ENCODE measurements at places on chromosomes 6 and 20.

DNA sequence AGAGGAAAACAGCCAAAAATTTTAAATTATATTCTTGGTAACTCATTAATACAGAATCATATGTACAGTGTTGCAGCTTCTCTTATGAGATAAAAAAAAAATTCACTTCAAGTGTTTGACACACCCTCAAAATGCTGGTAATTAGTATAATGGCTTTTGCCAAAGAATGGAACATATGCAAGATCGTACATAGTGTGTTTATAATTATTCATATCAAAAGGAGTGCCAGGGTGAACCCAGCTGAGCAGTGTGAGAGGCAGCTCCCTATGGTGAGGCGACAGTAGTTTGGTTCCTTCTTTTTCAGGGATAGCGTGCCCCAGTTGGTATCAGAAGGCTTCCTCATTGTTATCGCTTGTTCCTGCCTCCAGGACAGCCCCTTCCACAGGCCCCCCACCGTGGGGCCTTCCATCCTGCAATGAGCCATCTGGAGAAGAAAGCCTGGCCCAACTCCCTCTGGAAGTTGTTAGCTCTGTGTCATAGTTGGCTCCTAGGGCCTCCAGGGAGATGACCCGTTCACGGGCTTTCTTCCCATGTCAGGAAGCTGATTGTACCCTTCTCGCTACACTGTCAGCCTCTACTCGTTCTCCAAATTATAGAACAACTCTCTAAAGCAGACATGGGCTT is 150.7 kb downstream of the FRK start:
- DNase-seq: no peak

DNA sequence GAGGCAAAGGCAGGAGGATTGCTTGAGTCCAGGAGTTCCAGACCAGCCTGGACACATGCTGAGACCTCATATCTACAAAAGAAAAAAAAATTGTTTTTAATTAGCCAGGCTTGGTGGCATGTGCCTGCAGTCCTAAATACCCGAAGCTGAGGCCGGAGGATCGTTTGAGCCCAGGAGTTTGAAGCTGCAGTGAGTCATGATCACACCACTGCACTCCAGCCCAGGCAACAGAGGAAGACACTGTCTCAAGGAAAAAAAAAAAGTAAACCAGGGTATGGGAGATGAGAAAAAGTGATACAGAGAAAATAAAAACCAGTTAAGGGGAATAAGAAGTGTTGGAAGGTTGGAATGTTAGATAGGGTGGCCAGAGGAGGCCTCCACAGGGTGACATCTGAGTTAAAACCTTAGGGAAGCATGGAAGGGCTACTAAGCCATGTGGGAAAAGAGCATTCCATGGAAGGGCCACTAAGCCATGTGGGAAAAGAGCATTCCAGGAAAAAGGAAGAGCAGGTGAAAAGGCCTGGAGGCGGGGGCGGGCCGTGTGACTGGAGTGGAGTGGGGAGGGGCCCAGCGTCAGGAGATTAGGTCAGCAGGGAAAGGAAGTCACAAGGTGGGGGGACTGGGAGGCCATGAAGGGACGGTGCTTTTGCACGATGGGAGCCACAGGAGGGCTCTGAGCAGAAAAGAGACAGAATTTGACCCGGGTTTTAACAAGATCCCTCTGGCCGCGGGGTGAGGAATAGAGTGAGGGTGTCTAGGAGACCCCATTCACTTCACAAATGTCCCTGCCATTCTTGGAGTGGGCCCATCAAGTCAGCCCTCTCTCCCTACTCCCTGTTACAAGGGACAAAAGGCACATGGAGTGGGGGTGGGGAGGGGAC is 18.3 kb downstream of the CPNE5 start:
- DNase-seq: no peak

DNA sequence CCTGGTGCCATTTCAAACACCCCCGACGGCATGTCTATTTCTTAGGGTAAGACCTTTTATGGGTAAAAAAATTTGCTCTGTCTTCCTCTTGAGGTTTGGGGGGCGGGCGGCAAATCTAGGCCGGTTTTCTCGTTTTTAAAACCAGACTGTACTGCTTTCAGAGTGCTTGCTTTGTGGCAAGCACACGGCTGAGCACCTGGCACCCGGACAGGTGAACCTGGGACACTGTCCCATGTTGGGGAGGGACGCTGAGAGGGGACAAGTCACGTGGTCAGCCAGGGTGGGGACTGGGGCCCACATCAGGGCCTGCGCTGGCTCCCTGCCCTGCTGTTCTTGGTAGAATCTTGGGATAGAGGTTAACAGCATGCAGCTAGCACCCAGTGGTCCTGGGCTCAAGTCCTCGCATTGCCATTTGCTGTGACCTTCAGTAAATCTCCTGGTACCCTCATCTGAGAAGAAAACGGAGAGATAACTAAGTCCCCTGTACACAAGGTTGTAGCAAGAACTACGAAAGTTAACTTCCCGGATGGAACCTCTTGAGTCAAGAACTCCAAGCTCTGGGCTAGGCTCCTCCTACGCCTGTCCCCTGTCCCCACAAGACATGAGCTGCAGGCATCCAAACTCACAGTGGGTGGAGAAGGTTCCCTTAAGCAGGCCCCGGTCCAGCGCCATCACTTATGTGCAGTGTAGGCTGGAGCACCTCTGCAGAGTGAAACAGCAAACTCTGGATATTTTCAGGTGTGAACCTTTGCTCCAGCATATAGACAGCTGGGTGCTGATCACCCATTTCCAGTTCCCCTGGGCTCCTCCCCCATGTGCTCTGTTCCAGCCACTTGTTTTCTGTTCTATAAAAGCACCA is 41.7 kb downstream of the PMEPA1 start:
- DNase-seq: no peak

- no peak for DNase-seq
These were observed 136.3 kb downstream of the KIF13A start for GRCh38 chr6:17851001-17851719.

DNA sequence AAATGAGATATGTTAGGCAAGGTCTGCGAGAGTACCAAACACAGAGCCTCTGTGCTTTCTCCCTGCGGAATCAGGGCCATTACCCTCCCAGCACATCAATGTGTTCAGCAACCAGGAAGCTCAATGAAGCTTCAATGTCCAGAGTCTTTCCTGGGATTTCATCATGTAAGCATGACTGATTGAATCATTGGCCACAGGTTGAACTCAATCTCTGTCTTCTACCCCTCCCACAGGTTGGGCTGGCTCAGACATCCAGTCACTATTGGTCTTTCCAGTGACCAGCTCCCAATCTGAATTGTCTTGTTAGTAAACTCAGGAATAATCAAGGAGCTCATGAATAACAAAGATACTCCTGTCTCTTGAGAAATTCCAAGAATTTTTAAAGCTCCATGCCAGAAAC is 2.7 kb upstream of the DTD1 start:
- peak; percentile 4 for DNase-seq

DNA sequence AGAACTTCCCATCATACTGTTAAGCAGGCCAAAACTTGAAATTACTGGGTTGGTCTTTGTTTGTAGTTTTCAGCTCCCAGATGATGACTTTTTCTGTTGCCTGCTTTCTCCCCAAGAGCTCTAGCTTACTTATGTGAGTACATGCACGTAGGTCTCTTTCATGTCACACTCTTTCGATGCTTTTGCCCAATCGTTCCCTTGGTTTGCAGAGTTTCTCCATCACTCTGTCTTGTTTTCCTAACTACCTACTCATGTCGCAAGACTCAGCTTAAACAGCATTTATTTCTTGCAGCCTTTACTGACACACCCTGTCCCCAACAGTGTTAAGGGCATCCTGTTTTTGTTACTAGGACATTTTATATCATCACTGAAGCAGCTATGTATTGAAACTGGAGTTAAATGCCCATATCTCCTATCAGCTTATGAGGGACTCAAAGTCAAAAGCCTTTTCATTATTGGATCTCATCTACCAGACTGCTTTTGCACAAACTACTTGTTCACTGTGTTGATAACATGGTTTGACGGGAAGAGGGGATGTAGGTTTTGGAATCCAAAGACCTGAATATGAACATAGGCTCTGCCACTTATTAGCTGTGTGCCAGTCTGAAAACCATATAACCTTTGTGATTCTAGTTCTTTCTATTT is 2.9 kb downstream of the ARG1 start:
- no peak for DNase-seq

DNA sequence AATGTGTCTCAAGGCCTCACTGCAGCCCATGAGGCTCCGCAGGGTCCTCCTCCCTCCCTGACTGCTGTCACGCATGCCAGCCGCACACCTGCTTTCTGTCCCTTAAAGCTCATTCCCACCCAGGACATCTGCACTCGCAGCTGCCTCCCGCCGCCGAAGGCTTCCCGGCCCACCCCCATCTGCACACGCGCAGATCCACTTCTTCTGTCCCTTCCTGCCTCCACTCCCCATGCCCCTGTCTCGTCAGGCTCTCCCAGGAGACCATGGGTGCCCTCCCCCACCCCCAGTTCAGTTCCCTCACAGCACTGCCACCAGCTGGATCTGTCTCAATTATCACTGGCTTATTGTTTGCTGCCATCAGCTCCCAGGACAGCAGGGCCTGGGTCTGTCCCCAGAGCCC is 63.0 kb downstream of the RIPOR3 start:
- peak; percentile 48 for DNase-seq

GRCh38 chr20:21270806-21271205 is 32.3 kb upstream of the XRN2 start:
- DNase-seq: no peak

DNA sequence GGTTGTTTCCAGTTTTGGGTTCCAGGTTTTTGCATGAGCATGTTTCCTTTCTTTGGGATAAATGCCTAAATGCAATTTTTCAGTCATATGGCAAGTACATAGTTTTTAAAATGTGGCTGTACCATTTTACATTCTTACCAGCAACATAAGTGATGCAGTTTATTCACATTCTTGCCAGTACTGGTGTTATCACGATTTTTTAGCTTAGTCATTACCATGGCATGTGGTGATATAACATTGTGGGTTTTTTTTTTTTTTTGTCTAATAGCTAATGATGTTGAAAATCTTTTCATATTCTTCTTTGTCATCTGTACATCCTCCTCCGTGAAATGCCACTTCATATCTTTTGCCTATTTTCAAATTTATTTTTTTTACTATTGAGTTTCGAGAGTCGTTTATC is 2.9 kb upstream of the TDRD6 start:
- DNase-seq: no peak

DNA sequence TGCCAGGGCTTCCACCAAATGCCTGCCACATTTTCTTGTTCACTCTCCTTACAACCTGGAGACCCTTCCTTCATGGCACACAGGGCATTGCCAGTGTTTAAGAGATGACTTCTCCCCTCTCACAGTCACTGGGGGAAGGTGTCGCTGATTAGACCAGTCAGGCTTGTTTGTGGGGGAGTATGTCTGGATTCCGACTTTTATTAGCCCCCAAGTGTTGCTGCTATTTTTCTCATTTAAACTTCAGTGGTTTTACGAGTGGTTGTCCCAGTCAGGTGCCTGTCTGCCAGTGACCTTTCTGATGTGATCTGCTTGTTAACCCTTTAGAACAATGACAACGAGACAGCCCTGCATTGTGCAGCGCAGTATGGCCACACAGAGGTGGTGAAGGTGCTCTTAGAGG is 92.3 kb downstream of the ANKS1A start:
- no peak for DNase-seq

- no peak for DNase-seq
These were observed 23.9 kb downstream of the PAX1 start for GRCh38 chr20:21729316-21729715.

DNA sequence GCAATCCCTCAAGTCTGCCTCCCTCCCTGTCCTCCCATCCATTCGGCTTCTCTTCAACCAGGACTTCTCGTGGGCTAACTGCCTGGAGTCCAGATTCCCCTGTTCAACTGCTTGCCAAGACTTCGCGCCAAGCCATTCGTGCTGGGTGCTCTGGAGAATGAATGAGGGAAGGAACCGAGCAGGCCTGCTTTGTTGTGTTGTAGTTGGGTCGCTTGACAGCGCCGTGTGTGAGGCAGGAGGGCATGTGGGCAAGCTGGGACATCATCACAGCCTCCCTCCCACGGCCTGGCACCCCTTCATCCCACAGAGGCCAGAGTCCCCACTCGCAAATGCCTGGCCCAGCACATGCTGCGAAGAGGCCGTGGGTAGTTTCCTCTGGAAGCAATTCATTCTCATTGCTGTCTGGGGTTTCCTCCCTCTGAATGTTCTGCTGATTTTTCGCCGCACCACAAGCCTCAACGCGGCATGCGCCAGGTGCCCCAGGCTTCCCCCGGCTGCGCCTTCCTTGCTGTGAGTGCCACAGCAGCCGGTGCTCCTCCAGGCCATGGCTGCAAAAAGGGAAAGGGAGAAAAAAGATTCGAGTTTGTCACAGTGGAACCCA is 336.0 kb downstream of the QKI start:
- no peak for DNase-seq

GRCh38 chr20:57902473-57902872 is 192.7 kb upstream of the PMEPA1 start:
- no peak for DNase-seq

DNA sequence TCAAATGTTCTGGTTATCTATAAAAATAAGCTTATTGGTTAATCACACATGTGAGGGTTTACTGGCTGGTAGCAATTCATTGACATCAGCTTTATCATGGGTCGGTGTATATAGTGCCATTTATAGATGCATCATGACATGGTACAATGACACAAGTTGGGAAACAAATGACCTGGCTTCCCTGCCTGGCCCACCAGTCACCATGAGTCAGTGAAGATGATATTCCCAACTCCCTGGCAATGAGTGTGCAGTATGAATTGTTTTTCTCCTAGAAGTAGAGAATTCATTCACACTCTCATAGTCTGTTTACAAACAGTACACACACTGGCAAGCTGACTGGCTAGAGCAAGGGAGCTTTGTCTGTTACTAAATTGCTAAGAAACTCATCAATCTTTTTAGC is 37.2 kb upstream of the CALHM6 start:
- DNase-seq: no peak

DNA sequence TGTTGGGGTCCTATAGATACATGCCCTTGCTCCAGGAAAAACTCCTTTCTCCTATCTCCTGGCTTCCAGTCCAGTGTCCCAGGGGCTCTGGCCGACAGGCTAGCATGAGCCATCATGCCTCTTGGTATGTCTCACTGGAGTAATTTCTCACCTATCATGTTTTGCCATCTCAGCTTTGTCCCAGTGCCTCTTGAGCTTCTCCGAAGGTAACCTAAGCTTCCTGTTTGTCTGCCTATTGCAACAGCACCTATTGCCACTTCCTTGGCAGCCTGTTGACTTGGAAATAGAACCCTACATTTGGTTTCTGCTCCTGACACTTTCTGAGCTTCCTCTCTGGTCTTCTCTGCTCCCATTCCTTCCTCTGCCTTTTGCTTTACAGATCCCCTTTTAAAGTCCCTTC is 197.7 kb downstream of the KCNQ5 start:
- DNase-seq: no peak

- no peak for DNase-seq
These were observed 60.5 kb downstream of the CYB5R4 start for GRCh38 chr6:83920017-83920416.

GRCh38 chr6:508614-509013 is 117.1 kb downstream of the IRF4 start:
- DNase-seq: no peak

All from NCI-H1436 (cell line).